IPS DF 6.9 (cell line): ENCODE measurements at places on chromosomes 2 and 18.

DNA sequence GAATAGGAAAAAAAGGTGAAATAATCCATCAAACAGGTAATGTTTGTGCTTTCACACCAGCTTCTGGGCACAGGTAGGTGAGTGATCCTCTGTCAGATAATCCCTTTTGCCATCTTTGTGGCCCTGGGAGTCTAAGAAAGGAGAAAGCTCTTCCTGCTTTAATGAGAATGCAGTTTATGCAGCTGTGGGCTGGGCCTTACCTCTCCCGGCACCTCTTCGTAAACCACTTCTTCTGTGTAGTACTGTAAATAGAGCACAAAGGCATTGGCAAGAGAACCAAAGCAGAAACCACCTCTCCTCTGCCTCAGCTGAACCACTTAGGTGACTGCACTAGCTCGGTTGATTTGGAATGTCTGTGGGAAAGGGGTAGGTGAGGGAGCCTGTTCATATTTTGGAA lies 4.9 kb downstream of the NEB start:
- DNase-seq = no peak

- DNase-seq = no peak
Observed at GRCh38 chr2:139170406-139170805, 390.2 kb upstream of the NXPH2 start.

- no peak for DNase-seq
Observed at GRCh38 chr2:86308356-86308755, 29.1 kb downstream of the REEP1 start.

- DNase-seq = no peak
Observed at GRCh38 chr2:114127372-114127771, 237.5 kb downstream of the ACTR3 start.

- DNase-seq = no peak
Observed at GRCh38 chr2:106197878-106198277, 3.8 kb upstream of the UXS1 start.

- DNase-seq = no peak
Observed at GRCh38 chr2:134413430-134413829, 159.6 kb downstream of the MGAT5 start.

- DNase-seq = no peak
Observed at GRCh38 chr18:2976218-2977132, 36.5 kb downstream of the LPIN2 start.

- no peak for DNase-seq
Observed at GRCh38 chr2:241237047-241237446, 48.6 kb downstream of the ANO7 start.

DNA sequence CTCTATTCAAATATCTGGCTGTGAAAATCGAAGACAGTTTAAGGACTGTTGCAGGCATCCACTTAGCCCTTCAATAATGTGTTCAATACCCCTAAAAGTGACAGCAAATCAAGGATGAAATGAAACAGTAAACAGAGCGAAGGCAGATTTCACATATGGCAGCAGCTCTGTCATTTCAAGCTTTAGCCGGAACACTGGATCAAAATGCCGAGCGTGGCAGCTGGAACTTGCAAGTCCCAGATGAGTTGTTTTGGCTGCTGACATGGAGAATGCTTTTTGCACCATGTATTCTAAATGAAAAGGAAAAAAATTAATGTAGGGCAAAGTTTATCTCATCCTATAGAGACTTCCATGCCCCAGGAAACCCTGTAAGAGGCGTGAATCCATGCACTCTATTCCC lies 18.0 kb downstream of the LRRC30 start:
- DNase-seq = no peak

- no peak for DNase-seq
Observed at GRCh38 chr18:49444581-49444980, 15.9 kb downstream of the DYM start.

GRCh38 chr2:119011162-119011909 lies 69.3 kb downstream of the MARCO start:
- DNase-seq = peak; percentile 25

GRCh38 chr18:79558196-79558932 lies 121.2 kb upstream of the CTDP1 start:
- no peak for DNase-seq

- DNase-seq = no peak
Observed at GRCh38 chr2:172282944-172283343, 144.4 kb upstream of the ITGA6 start.

DNA sequence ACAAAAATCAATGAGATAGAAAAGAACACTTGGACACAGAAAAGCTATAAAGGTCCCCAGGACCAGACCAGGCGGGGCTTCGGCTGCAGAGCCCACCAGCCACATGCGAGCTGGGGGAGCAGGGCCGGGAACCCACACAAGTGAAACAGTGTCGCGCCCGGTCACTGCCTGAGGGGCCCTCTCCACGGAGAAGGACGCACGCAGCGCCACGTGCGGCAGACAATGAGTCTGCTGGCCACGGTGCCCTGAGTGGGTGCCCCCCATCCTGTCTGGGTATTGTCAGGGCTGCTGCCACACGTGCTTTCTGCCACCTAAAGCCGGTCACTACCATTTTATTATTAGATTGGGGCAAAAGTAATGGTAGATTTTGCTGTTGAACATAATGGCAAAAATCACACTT lies 207.9 kb upstream of the HDAC4 start:
- DNase-seq = no peak

DNA sequence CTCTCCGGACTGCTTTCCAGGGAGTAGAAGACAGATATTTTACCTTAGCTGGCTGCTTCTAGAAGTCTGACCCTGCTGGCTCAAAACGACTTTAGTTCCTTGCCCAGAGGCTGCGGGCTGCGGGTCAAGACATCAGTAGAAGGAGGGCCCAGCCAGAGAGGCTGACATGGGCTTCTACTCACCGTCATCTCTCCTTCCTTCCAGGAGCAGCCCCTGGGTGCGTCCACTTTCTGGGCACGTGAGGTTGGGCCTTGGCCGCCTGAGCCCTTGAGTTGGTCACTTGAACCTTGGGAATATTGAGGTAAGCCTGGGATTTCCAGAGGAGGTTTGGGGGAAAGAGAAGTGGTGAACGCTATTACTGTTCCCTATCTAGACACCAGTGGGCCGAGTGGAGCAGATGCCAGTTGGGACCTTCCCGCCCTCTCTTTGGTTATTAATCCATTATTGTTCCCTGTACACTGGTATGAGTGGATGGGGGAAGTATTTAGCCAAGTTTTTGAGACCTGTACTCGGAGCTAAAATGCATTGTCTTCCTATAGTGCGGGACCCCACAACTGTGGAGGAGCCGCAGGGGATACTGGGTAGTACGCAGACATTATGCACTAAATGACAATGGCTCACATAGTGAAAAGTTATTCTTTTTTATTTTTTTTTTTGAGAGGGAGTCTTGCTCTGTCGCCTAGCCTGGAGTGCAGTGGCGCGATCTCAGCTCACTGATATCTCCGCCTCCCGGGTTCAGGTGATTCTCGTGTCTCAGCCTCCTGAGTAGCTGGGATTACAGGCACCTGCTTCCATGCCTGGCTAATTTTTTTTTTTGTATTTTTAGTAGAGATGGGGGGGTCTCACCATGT lies 26.3 kb upstream of the CASP8 start:
- DNase-seq = no peak

DNA sequence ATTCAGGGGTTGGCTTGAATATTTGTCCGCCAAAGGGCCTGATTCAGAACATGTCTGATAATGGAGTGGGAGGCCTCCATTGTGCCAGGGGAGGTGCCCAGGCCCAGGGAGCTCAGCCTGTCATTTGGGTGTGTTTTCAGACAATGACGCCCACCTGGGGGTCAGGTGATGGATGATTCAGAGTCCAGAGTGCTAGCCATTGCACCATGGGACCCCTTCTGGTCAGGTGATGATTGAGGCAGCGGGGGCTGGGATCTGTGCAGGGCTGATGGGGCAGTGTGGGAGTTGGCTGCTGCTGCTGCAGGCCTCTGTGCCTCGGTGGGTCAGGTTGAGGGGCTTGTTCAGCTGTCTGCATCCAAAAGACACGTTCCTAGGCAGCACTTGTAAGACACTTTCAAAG lies 8.3 kb upstream of the ARHGEF4 start:
- DNase-seq = no peak

GRCh38 chr2:233115741-233116140 lies 55.6 kb downstream of the INPP5D start:
- no peak for DNase-seq

GRCh38 chr2:226497146-226497909 lies 302.3 kb downstream of the IRS1 start:
- no peak for DNase-seq

GRCh38 chr2:5392658-5393057 lies 299.5 kb upstream of the SOX11 start:
- no peak for DNase-seq

DNA sequence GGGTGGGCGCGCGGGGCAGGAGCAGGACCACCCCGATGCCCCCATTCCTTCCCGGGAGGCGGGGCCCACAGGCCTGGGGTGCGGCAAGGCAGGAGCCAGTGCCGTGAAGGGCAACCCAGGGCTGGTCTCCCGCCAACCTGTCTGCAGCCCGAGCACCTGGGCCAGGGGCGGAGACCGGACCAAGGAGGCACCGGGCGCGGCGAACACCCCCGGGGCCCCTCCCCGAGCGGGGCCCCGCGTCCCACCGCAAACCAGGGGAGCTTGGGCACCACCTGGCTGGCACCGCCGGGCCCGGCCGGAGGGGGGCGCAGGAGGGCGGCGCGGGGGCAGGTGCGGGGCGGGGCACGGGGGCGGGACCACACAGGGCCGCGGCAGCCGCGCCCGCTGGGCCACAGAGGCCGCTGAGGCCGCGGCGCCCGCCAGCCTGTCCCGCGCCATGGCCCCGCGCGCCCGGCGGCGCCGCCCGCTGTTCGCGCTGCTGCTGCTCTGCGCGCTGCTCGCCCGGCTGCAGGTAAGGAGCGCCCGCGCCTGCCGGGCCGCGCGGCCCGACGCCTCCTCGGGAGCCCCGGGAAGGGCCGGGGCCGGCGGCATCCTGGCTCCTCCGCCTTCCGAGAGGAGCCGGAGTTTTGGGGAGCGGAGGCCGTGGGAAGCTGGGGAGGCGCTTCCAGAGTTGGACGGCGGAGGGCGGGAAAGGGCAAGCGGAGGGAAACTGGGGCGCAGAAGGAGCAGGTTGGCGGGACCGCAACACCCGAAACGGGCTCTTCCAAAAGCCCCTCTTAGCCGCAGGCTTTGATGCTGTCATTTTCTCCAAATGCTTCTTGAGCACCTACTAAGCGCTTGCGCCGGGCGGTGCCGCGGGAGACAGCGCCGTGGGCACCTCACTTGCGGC lies at the start of gene TNFRSF11A:
Gene TNFRSF11A (plus strand): TSS at position 394 of the 889 bp plus-strand sequence. CDS start 43 bp downstream, at position 437.
- no peak for DNase-seq

DNA sequence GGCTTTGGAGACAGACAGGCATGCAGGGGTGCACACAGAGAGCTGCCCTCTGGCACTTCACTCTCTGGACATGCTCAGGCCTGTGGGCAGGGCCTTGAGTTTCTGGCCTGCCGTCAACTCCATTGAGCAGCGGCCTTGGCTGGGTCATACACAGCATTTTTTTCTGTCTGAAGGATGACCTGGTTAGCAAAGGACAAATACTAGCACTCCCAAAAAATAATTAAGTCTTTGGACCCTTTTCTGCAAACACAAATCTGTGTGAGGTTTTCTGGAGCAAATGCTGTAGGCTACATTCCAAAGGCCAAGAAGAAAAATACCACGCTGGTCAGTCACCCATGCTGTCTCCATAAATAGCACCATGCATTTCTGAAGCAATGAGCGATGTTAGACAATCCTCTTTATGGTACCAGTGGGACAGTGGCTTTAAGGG lies 124.7 kb upstream of the CTAGE1 start:
- no peak for DNase-seq

DNA sequence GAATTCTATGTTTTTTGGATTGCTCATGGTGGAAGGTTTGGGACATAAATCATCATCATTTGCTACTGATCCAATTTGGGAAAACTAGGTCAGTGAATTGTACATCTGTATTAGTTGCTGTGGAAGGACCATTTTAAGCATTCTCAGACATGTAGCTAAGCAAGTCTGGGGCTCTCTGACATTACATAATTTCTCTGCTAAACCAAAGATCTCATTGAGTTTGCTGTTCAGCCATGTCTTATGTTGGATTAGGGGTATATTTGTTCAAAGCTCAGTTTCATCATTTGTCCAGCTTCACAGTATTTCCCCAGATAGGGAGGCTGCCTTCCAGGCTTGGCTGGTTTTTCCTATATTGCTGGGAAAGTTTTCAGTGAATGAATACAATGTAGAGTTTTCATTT lies 399.7 kb downstream of the MTX2 start:
- no peak for DNase-seq

GRCh38 chr2:225041851-225042799 lies at the start of gene DOCK10:
Gene DOCK10 (minus strand): TSS chr2:225042468. CDS start chr2:225042374, 94 bp downstream.
- no peak for DNase-seq

- no peak for DNase-seq
Observed at GRCh38 chr2:224894356-224894755, 147.9 kb downstream of the DOCK10 start.

- DNase-seq = no peak
Observed at GRCh38 chr18:6746386-6746960, 17.0 kb downstream of the ARHGAP28 start.

- no peak for DNase-seq
Observed at GRCh38 chr18:51506811-51507210, 309.3 kb upstream of the MEX3C start.

DNA sequence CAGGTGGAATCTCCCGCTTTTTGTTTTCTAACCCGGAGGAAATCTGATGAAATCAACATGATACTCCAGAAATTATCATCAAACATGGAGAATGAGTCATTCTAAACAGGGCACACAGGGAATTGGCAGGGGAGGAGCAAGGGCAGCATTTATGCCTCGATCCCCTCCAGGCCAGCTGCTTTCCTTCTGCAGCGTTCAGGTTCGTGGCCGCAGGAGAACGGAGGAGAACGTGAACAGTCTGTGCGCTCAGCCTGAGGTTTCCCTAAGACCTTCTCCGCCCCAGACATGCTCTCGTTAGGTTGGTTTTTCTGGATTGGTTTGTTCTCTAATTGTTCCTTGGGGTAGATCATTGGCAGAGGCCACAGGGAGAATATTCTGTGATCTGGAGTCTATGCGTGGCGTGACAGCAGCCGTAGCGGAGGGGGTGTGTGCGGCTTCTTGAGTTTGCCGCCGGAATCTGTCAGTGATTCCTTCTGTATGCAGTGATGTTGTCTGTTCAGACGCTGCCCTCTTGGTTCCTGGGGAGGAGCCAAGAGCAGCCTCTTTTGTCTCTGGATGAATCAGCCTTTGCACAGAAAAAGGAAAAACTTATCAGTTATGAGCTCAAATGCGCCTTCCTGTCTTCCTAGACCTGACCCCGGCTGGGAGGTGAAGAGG lies 75.9 kb downstream of the SH3BP4 start:
- no peak for DNase-seq

GRCh38 chr18:62596145-62597005 lies 73.5 kb downstream of the ZCCHC2 start:
- DNase-seq = no peak

- DNase-seq = no peak
Observed at GRCh38 chr2:85659324-85659981, 8.5 kb downstream of the SFTPB start.

GRCh38 chr2:226715347-226715990 lies 84.2 kb downstream of the IRS1 start:
- DNase-seq = no peak

DNA sequence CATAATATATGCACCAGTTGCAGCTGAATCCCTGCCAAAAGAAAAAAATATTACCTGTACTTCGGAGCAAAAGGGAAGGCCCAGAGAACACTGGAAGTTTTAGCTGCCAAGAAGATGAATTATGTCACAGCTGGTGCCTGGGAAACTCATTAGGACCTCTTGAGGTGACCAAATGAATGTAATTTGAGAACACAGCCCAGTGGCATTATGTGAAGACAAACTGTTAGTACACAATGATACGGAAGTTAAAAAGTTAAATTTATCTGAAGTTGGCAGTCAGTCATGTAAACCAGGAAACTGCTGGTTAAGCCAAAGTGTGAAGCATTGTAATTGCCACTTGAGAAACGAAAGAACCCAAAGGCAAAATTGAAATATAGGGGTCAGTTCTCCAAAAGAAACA lies 80.7 kb downstream of the EML4 start:
- DNase-seq = no peak
